ENCODE measurements at places on chromosomes 16 and 17.

DNA sequence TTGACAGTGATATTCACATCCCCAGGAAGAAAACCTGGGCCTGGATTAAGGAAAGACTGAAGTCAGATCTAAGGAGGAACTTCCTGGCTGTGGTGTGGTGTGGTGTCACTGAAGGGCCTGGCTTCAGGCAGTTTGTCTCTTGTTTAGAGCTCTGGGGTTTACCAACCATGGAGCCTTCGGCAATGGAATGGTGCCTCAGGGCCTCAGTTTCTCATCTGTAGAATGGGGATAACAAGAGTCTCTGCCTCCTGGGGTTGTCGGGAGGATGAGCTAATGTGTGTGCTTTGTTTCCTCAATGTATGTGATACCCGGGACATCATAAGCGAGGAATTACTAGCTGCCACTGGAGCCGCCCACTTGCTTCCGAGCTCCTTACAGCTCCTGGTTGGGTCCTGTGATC is 12.7 kb downstream of the WNT3 start:
- no peak for DNase-seq

GRCh38 chr16:66250686-66251431 is 115.6 kb upstream of the CDH5 start:
- no peak for DNase-seq

DNA sequence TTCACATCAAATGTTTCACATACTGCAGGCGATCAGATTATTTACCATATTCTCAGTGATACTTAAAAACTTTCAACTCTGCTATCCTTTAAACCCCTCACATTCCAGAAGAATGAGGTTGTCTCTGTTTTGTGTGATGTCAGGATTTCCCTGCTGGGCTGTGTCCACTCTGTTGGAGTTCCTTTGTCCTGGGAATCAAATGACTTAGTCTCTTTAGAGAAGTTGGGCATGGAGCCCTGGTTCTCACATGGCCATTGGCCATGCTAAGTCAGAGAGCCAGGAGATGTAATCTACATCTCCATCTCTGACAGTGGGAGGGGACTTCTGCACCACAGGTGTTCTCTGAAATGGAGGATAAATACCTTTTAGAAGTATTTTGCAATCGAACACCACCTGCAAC is 205.1 kb upstream of the MAF start:
- peak; percentile 70 for DNase-seq

- no peak for DNase-seq
Measured at GRCh38 chr16:67053767-67054334, 24.9 kb downstream of the CBFB start.

DNA sequence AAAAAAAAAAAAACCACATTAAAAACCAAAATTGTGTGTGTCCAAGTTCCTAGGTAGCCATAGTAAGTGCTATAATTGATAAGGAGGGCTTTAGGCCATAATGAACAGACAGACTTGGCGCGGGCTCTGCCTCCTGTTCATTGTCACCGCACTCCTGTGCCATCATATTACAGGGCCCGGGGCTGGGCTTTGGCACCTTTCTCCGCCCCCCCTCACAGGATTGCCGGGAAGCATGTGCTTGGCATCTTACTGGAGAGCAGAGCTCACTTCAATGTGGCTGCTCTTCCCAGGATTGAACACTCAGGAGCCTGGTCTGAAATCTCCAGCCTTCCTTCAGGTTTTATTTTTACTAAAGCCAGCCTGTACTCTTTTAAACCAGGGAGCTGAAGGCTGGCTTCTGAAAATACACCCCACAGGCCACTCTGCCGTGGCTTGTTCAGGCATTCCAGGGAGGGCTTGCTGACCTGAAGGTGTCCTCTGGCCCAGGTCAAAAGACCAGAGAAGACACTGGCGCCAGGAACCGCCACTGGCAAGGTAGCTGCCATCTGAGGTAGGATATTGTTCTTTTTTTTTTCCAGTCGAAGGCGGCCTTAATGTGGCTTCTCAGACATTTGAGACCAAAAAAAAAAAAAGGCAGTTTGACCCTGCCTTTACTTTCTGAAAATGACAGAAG is 39.3 kb downstream of the DHRS7B start:
- no peak for DNase-seq

GRCh38 chr16:1036726-1037393 is 35.7 kb upstream of the SSTR5 start:
- DNase-seq, result peak; percentile 73

DNA sequence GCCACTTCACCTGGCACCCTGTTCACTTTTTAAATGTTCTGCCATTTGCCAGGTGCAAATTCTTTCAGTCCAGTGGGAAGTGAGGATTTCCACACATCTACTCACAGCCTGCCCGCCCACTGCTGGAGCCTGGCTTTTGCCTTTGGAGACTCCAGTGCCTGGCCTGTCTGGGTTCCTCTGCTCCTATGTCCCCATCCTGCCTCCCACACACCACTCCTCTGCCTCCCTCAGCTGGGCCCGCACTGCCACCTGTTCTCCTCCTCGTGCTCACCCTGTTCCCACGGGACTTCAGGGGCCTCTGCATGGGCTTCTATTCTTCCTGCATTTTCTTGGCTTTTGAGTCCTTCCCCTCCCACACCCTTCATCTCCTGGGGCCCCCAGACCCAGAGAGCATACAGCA is 7.9 kb upstream of the NDRG4 start:
- DNase-seq, result no peak

GRCh38 chr17:57955183-57955931 is at the start of gene CUEDC1:
Gene CUEDC1, minus strand, starts transcription at chr17:57955412. Its CDS starts 69,848 bp downstream, at chr17:57885564.
- DNase-seq, result peak; percentile 77

DNA sequence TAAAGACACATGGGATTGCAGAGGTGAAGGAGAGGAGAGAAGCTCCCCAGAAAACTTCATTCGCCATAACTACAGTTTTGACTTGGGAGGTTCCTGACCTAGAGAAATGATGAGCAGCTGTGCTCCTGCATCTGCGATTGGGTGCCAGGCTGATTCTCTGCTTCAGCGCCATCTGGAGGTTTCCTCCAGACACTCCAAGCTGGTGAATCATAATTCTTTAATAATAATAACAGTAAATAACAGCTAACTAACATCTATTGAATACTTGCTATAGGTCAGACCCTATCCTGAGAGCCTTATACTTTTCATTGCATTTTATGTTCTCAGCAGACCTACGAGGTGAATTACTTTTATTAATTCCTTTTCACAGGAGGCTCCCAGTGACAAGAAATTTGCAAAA is 575.8 kb downstream of the TOX3 start:
- peak; percentile 46 for DNase-seq

- no peak for DNase-seq
Measured at GRCh38 chr16:49603956-49604355, 230.4 kb downstream of the C16orf78 start.

GRCh38 chr17:1834380-1835149 is 4.8 kb downstream of the RPA1 start:
- no peak for DNase-seq

DNA sequence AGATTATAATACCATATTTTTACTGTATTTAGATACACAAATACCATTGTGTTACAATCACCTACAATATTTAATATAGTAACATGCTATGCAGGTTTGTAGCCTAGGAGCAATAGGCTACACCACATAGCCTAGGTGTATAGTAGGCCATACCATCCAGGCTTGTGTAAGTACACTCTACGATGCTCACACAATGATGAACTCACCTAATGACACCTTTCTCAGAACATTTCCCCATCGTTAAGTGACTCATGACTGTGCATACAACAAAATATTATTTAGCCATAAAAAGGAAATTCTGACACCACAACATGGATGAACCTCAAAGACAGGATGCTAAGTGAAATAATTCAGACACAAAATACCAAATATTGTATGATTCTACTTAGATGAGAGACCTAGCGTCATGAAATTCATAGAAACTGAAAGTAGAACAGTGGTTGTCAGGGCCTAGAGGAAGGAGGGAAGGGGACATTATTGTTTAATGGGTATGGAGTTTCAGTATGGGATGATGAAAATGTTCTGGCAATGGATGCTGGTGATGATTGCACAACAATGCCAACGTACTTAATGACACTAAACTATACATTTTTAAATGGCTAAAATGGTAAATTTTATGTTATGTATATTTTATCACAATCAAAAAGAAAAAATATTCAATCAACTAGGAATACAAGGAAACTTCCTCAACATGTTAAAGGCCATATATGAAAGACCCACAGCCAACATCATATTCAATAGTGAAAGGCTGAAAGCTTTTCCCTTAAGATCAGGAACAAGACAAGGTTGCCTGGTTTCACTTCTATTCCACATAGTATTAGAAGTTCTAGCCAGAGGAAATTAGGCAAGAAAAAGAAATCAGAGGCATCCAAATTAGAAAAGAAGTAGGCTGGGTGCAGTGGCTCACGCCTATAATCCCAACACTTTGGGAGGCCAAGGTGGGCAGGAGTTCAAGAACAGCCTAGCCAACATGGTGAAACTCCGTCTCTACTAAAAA is 5.9 kb upstream of the C16orf87 start:
- no peak for DNase-seq

DNA sequence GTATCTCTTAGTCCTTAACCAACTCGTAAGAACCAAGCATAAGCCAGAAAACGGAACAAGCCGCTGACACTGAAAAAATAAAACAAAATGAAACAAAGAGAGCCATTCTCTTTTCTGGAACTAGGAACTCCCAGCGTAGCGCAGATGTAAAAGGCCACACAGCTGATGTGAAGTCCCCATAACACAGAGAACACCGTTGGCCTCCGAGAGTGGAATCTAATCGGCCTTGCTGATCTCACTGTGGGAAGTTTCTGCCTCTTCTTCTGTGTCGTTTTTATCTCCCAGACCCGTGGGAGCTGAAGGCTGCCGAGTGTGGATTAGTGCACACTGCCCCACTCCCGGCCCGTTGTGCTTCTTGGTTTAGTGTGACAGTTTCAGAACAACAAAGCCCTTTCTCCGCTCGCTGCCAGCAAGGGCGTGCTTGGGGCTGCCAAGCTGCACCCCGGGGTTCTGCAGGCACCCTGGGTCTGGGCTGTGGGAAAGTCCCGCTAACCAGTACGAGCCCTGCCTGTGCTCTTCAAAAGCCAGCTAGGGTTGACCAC is 21.7 kb downstream of the TTYH2 start:
- no peak for DNase-seq

GRCh38 chr17:54861471-54861983 is 39.1 kb upstream of the TOM1L1 start:
- DNase-seq, result no peak

GRCh38 chr16:10080051-10080772 is 102.0 kb downstream of the GRIN2A start:
- peak; percentile 67 for DNase-seq

GRCh38 chr17:80598813-80599545 is 54.3 kb downstream of the RPTOR start:
- no peak for DNase-seq

DNA sequence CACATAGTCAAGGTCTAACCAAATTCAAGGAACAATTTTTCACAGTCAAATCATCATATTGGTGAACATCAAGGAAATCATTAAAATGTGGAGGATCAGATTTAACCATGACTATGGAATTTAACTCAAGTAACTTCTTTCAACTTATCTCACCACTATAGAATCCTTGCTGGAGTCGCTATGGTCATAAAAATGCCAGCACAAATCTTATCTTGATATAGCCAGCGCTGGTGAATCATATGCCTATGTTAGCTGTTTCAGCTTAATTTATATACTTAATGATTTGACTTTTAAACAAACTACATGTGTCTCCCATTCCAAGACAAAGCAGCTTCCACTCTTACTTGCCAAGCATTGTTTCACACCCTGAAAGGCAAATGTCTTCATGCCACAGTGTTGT is 416.4 kb downstream of the CDH11 start:
- DNase-seq, result no peak

DNA sequence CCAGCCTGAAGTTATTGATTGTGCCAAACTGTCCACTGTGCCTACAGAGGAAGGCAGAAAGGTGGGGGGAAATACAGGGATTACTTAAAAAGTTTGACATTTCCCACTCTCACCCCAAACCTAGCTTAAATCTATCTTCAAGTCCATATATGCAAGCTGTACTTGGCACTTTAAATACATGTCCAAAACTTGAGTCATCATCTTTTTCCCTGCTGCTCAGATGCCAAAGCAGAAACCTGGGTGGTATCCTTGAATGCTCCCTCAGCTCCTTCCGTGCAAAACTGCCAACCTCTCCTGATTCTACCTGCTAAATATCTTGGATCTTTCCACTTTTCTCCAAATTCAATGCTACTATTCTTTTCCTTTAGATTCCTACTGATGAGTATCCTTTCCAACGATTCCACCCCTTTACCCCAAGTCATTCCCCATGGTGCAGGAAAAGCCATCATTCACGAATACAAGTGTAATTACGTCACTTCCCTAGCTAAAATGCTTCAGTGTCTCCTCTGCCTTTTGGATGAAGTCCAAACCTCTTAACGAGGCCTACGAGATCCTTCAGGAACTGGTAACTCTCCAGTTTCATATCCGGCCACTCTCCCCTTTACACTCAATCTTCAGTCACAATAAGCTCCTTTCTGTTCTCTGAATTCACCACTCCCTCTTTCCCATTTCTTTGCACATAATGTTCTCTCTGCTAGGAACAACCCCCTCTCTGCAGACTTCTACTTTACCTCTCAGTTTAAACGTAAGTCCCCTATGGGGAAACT is 9.3 kb downstream of the BECN1 start:
- peak; percentile 64 for DNase-seq

DNA sequence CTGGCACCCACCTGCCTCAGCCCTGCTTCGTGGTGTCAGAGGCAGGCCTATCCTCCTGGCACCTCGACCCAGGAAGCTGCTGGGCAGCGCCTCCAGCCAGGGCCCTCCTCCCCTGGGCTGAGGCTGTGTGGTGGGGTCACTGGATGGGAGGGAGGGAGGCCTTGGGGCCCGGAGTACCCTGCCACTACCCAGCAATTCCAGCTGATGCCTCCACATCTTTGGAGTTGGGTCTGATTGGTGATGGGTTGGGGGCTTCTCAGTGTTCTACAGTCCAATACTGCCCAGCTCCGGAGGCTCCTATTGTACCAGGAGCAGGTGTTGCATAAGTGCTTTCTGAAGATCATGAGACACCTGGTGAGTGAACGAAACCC is 48.0 kb downstream of the USP22 start:
- no peak for DNase-seq

- no peak for DNase-seq
Measured at GRCh38 chr17:68169840-68170239, 78.0 kb upstream of the AMZ2 start.

Measured in kidney tubule cell (primary cell).